ENCODE measurements at places on chromosomes 12 and 14.
A peak's percentile ranks its signal among the peaks of the same experiment; 100 is the strongest.

GRCh38 chr14:35406506-35407305 lies 2.2 kb upstream of the NFKBIA start:
- DNase-seq: peak; percentile 69

GRCh38 chr12:120079411-120080400 lies 36.8 kb downstream of the RAB35 start:
- no peak for DNase-seq

- DNase-seq: no peak
These were observed 181.9 kb downstream of the SLC6A15 start for GRCh38 chr12:84730561-84731162.

- peak; percentile 94 for DNase-seq
These were observed 132.6 kb upstream of the PLEKHG7 start for GRCh38 chr12:92570056-92570753.

DNA sequence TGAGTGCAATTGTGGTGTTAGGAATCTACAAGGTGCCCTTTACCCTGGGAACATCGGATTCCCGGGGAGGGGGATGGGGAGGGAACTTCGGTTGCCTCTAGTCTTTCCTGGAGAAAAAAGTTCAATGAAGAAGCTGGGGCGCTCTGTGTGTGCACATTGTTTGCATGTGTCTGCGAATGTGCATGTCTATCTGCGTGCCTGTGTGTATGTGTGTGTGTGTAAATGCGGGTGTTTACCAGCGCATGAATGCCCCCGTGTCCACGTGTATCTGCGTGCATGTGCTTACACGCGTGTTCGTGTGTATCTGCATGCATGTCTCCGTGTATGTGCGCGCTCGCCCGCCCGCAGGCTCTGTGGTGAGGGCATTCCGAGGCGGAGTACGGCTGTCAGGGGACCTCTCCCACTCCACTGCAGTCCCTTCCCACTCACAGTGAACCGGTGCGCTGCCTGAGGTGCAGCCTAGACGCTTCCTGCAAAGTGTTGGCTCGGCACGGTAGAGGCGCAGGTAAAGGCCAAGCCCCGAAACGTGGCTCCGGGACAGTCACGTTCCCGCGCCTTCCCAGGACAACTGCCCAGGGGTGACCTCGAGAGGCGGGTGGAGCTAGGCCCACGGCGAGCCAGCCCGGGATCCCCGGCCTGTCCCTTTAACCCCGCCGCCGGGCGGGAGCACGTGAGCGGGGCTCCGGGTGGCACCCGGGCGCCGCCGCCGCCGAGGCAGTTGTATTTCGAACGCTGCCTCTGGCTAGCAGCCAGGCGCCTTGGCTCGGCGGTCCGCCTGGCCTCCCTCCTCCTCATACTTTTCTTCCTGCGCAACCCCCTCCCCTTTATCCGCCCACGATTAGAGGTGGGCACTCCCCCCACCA lies 539 bp upstream of the HMGA2 start:
- peak; percentile 68 for DNase-seq

- DNase-seq: no peak
These were observed 334.4 kb downstream of the ADGRD1 start for GRCh38 chr12:131287938-131288764.

DNA sequence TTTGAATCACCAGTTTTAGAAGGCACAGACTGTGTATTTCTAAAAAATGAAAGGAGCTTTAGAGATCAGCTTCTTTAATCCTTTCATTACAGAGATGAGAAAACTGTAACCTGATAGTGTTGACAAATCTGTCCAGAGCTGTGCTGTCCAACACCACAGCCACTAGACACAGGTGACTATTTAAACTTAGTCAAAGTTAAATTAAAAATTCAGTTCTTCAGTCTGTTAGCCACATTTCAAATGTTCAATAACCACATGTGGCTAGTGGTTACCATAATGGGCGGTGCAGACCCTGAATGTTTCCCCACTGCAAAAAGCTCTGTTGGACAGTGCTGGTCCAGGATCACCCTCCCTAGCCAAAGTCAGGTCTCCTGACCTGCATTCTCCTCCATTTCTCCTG lies 21.6 kb downstream of the DAD1 start:
- DNase-seq: no peak

DNA sequence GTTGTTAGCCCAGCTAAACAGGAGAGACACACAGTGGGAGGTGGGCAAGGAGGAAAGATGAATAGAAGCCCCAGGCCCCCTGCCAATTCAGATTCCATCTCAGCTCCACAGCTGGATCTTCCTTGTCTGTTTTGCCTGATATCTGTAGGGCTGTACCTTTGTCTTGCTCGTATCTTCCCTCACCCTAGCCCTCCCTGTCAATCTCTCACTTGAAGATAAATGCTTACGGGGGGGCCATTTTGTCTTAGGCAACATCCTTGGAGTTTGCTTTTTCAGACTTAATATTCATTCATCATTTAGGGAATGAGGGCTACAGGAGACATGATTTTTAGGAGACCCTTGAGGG lies 2.4 kb downstream of the KIF5A start:
- DNase-seq: peak; percentile 33

DNA sequence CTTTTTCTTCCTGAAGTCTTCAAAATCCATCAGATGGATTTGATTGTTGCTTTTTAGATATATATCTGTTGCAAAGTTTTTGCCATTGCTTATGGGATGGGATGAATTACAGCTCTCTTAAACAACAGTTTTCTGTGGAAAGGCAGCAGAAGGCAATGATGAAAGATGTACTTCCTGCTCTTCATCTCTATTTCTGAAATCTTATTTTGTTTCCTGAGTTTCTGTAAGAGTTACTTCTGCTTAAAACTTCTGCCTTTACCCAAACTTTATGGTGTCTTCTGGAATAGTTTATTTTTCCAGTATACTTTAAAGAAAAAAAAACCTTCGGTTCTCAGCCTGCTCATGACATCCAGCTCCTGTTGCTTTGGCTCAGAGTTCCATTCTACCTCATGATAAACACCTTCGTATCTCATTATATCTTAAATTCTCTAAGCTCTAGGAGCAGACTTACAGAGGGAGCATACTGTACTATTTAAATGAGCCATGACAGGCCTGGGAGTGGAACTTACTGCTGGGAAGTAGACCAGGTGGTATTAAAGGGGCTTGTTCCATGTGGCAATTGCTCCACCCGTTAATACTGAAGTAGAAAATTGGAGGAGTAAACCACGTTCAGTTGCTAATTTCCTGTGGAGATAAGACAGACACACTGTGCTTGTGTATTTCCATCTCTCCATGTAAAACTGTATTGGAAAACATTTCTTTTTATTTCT lies 288.4 kb downstream of the FBXL14 start:
- no peak for DNase-seq

GRCh38 chr12:14417715-14418114 lies 52.2 kb downstream of the ATF7IP start:
- peak; percentile 77 for DNase-seq

DNA sequence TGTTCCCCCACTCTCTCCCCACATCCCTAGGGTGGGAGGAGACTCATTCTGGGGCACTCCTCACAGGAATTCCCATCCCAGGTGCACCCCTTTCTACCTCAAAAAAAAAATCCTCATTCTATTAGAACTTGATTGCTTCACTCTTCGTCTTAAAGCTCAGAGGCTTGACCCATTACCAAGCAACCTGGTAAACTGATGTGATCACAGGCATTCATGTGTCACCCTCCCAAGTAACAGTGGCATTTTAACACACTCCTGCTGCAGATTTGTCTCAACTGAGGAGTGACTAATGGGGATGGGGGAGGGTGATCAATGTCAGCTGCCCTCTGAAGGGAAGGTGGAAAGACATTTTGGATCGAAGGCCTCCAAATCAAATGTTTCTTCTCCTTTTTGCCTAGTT lies 78.1 kb upstream of the PTHLH start:
- no peak for DNase-seq
